MCF 10A (cell line): ENCODE measurements at places on chromosomes 4 and X. TPM values are rescaled to one million over a fixed set of nuclear protein-coding genes. Genes with fewer than 3 reads are reported as not detected.

DNA sequence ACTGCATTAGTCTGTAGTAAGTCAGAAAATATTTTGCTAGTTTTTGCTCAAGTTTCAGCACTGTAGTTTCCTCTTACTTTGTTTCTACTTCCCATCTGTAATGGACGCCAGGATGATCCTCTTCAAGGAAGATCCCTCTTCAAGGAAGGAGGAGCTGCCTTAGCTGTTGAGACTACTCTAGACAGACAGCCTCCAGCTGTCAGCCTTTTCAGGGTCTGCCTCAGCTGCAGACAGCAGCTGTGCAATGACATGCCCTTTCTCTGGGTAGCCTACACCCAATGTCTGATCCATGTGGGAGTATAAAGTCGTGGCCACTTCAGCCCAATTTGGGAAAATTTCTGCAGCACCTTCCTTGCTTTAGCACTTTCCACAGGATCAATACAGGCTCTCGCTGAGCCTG is 281.0 kb upstream of the MAOA start:
- DNase-seq = no peak

DNA sequence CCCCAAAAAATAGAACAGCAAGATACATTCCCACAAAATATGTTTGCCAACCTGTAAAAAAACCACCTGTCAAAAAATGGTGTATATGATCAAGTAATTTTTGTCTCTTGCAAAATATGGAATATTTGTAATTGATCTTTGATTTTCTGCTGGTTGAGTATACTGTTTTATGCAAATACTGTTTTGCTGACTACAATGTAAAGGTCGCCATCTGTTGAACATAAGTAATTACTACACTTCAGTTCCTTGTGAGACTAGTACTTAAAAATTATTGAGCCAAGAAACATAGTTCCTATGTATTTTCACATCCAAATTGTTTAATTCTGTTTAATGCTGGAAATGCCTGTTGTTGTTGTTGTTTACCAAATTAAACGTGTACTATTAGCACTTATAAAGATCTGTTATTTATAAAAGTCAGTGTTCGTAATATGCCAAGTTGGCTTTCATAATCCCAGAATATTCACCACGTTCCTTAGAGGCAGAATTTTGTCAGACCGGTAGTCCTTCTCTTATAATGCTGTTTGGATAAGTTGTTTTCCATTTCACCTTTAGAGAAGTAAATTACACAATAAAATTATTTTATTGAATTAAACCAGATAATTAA is 144.2 kb downstream of the PDLIM5 start:
- DNase-seq = peak; percentile 63

- peak; percentile 53 for DNase-seq
These were observed 58.7 kb upstream of the DHX15 start for GRCh38 chr4:24642981-24643547.

DNA sequence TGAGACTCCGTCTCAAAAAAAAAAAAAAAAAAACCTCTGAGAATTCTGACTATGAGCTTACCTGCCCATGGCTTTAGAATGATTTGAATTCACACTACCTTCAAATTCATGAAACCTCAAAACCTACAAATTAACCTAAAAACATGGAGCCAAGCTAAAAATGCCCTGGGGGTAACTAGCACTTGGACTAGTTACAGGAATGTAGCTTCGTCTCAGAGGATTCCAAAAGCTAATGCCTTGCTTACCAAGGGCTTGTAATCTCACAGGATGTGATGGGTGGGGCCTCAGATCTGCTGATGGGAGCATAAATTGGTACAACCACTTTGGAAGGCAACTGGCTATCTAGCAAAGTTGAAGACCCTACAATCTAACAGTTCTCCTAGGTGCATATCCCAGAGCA is 79.4 kb upstream of the SPRY1 start:
- DNase-seq = no peak

DNA sequence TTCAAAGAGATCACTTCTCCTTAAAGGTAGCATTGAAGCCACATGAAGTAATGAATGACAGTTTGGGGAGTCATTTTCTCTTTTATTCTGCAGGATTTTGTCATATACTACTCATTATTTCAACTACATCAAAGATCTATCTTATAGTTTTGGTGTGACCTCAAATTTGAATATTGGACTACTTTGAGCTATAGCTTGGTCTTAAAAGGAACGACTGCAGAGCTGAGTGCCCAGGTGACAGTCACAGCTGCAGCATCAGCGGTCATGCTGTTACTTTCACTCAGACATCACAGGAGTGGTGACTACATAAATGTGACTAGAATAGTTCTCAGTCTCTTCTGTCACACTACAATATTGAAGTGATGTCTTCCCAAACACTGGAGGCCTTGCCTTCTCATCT is 10.7 kb upstream of the SPCS3 start:
- no peak for DNase-seq

- peak; percentile 62 for DNase-seq
These were observed 52.6 kb downstream of the HPRT1 start for GRCh38 chrX:134512566-134512965.

DNA sequence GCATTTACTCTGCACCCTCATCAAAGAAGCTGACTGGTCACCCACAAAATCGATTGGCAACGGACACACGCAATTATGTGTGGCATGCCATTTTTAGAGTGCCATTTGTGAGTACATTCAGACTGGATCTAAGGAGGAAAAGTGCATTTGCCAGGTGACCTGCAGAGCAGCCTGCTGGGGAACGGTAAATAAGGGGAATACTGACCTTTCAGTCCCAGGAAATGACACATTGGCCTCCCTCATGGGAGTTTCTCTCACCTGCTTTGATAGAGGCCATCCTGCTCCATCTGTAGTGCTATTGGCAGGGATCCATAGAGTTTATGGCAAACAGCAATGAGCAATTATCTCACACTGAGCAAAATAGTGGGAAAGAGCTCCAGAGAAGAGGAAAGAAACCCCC is 127.8 kb downstream of the DDX53 start:
- DNase-seq = no peak

- DNase-seq = peak; percentile 39
These were observed 425.7 kb downstream of the GPAT3 start for GRCh38 chr4:83961575-83961974.

DNA sequence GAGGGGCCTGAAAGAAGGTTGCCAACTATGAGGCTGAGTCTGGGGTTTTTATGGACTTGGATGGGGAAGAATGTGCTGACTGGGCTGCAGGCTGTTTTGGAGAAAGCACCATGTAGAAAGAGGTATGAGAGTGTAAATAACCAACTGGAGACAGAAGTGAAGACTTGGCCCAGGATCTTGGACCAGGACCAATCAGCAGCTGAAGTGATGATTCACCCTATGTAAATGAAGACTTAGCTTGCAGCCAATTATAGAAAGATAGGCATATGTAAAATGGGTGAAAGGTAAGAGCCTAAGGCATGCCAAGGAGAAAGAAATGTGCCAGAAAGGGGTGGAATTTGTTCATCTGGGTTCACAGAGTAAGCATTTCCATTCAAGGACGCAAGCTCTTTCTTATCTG is 856.7 kb upstream of the PRKX start:
- peak; percentile 0 for DNase-seq

The FAM241A gene
- 8.2 and 10.9 TPM in 2 replicates for total RNA-seq
